Neural crest cell (in vitro differentiated cells): ENCODE measurements at places on chromosomes 11 and 22. TPM values are rescaled to one million over a fixed set of nuclear protein-coding genes. Genes with fewer than 3 reads are reported as not detected.

Gene CHRNA10
- 3.0 and 3.1 TPM in 2 replicates for total RNA-seq

Gene RFPL2
- total RNA-seq: 0.21 TPM in 1 of 2 replicates, not detected in the other

Gene ARVCF
- total RNA-seq: 93.5 and 105 TPM in 2 replicates

Gene UBQLNL
- total RNA-seq: 0.09 and 0.20 TPM in 2 replicates

Gene TRIM44
- 67.4 and 71.1 TPM in 2 replicates for total RNA-seq

Gene SLN
- not detected in 2 replicates for total RNA-seq

Gene LAYN
- total RNA-seq: 3.8 and 4.4 TPM in 2 replicates

Gene RTL10
- 26.7 and 28.1 TPM in 2 replicates for total RNA-seq

Gene KCNJ11
- 2.3 TPM in 2 replicates for total RNA-seq

Gene MMP10
- total RNA-seq: not detected in 2 replicates

Gene OR52E8
- total RNA-seq: not detected in 2 replicates

Gene EHD1
- total RNA-seq: 74.2 and 77.2 TPM in 2 replicates

Gene SHANK2
- total RNA-seq: 7.6 and 10.0 TPM in 2 replicates

Gene GRIK4
- total RNA-seq: 0.86 and 0.89 TPM in 2 replicates

Gene TSSK2
- total RNA-seq: not detected in 2 replicates

Gene HMOX1
- 2.2 and 2.4 TPM in 2 replicates for total RNA-seq

Gene MS4A4E
- 0.27 and 0.28 TPM in 2 replicates for total RNA-seq

Gene SOX10
- total RNA-seq: 279 and 293 TPM in 2 replicates

Gene LRP4
- total RNA-seq: 23.5 and 24.5 TPM in 2 replicates

Gene LINC01488
- total RNA-seq: 0.11 TPM in 1 of 2 replicates, not detected in the other

Gene HSPB2
- not detected in 2 replicates for total RNA-seq

Gene CFAP300
- 6.2 and 6.4 TPM in 2 replicates for total RNA-seq

Gene NOX4
- 5.1 and 6.2 TPM in 2 replicates for total RNA-seq

Gene MMP3
- total RNA-seq: not detected in 2 replicates

Gene BBS1
- 54.7 and 56.1 TPM in 2 replicates for total RNA-seq

Gene FOLR1
- not detected in 2 replicates for total RNA-seq

Gene APOA1
- 0.80 and 0.96 TPM in 2 replicates for total RNA-seq

Gene SLC35E4
- 4.4 and 4.5 TPM in 2 replicates for total RNA-seq

Gene MMP8
- total RNA-seq: not detected in 2 replicates

Gene OR2AG1
- total RNA-seq: not detected in 2 replicates

Gene DEPDC7
- 3.9 and 4.2 TPM in 2 replicates for total RNA-seq

Gene OR6T1
- not detected in 2 replicates for total RNA-seq

Gene INPP5J
- total RNA-seq: 4.5 and 4.7 TPM in 2 replicates

Gene MGAT3
- 20.3 and 23.5 TPM in 2 replicates for total RNA-seq

Gene CALCB
- total RNA-seq: not detected in 2 replicates

Gene MPZL2
- total RNA-seq: not detected in 2 replicates

Gene HEPN1
- total RNA-seq: not detected in 2 replicates

Gene KCNE3
- total RNA-seq: 2.2 and 2.6 TPM in 2 replicates

Gene BBOX1
- total RNA-seq: not detected in 2 replicates

Gene SERPING1
- 28.0 and 31.7 TPM in 2 replicates for total RNA-seq

Gene MPZL3
- total RNA-seq: 0.35 and 0.43 TPM in 2 replicates

Gene FGF3
- not detected in 2 replicates for total RNA-seq

Gene CELSR1
- 5.1 and 5.4 TPM in 2 replicates for total RNA-seq

Gene OR52M1
- total RNA-seq: not detected in 2 replicates

Gene SUSD2
- total RNA-seq: 0.37 and 0.66 TPM in 2 replicates
